PC-3 (cell line): ENCODE measurements at places on chromosomes 3 and 15. TPM values are rescaled to one million over a fixed set of nuclear protein-coding genes. Genes with fewer than 3 reads are reported as not detected.

DNA sequence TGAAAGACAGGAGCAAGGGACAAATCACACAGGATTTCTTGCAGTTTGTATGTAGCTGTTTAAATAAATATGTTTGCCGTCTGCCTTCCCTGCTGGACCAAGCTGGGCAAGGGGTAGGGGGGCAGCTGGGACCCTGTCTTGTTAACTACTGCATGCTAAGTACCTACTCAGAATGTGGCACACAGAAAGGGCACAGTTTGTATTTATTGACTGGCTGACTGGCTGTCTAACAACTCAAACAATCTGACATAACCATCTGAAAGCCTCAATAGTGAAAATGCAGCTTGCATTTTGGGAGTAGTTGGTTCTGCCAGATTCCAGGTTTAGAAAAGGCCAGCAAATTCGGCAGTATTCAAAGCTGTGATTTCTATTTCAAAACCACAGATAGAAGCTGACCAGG lies 16.6 kb upstream of the MAGI1 start:
- DNase-seq: no peak

DNA sequence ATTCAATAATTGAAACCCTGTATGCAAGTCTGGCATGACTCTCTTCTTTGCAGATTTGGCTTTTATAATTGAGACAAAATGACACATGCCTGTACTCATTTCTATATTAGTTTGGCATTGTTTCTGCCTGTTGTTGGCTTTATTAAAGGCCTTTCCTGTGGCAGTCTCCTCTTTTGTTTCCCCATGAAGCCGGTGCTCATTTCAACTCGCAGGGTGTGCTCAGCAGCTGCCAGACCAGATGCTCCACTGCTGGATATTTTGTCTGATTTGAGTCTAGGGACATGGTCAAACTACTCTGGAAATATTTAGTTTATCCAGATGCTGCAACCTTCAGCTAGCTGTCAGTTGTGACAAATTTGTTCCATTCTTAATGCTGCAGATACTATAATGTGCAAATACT lies 445.3 kb downstream of the NAALADL2 start:
- DNase-seq: no peak

- DNase-seq: no peak
These were observed 117.3 kb upstream of the LYSMD4 start for GRCh38 chr15:99850517-99850916.

Gene HTR3E
- total RNA-seq: not detected in 2 replicates

Gene HTR3C
- not detected in 2 replicates for total RNA-seq

GRCh38 chr3:196124608-196125007 lies 42.7 kb upstream of the TFRC start:
- DNase-seq: no peak

GRCh38 chr15:45326741-45327140 lies 51.6 kb downstream of the GATM start:
- DNase-seq: no peak

DNA sequence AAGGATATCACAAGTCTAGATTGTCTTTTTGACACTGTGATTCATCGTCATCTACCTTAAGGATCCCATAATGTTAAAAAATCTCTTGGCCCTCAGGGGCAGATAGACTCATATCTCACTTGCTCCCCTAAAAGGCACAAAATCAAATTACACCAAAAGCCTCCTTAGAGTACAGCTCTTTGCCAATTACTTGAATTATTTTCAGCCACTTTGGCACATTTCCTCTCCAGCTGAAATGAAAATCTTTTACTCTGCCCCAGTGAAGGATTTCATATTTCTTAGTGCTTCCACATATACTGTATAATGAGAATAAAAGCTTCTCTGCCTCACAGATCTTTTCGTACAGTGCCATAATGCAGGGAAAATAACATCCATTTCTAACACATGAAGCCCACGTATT lies 190.7 kb upstream of the GBE1 start:
- DNase-seq: no peak

- DNase-seq: peak; percentile 22
These were observed 57.8 kb upstream of the KY start for GRCh38 chr3:134708671-134709070.

GRCh38 chr15:70406617-70407335 lies 309.1 kb upstream of the TLE3 start:
- no peak for DNase-seq

- DNase-seq: no peak
These were observed 155.0 kb downstream of the RSRC1 start for GRCh38 chr3:158264894-158265293.

DNA sequence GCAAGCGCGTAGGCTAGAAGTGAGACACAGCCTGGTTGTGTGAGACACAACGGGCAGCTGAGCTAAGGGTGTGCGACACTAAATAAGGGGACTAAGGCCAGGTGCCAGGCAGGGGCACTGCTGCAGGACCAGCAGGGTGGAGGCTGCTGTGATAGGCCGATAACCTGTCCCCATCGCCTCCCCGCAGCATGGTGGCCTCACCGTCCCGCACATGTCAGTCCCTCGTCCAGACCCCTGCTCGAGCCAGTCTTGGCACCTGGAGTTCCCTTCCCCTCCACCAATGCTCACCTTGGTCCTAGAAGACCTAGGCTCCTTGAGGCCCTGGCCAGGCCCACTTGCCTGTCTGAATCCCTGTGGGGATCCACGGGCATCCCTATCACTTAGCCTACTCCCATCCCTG lies 96.1 kb downstream of the HMG20A start:
- DNase-seq: no peak
